ENCODE measurements at places on chromosomes 13 and 19.

DNA sequence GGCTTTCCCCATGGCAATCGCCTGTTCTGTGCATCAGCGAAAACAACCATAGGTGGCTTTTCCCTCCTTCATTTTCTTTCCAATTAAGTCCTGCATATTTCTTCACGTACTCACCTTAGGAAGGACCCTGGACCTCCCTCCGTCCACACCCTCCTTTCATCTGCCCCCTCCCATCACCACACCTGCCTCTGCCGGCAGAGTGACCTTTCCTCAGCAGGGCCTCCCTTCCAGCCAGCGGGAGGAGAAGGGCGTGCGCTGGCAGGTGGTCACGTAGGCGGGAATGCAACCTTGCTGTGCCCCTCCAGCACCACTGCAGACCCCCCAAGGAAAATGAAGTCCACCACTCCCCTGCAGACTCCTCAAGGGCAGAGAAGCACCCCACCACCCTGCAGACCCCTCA lies 61.1 kb downstream of the GSX1 start:
- DNase-seq, result no peak

DNA sequence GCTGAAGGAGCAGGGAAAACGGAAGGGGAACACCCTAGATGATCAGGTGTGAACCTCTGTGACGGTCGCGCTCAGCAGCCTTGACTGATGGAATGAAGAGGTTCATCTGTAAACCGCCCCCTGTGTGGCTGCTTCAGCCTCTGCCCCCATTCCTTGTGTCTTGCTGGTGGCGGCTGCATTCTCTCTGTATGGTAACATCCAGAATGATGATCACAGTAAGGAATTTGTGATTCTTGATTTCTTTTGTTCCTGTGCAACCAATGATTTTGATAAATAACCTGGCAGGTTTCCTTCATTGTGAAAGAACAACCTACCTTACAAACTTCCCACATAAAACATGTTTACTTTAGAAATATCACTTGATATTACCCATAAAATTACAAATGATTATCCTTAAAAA lies 118.7 kb upstream of the MCF2L start:
- DNase-seq, result no peak

DNA sequence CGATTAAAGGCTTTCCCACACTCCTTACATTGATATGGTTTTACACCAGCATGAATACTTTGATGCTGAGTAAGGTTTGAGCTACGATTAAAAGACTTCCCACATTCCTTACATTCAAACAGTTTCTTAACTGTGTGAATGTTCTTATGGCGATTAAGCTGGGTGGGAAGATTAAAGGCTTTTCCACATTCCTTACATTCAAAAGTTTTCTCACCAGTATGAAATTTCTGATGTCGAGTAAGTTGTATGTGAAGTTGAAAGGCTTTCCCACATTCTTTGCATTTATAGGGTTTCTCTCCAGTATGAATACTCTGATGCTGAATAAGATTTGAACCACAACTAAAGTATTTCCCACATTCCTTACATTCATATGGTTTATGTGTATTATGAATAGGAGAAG lies 20.0 kb downstream of the ZNF780B start:
- no peak for DNase-seq

DNA sequence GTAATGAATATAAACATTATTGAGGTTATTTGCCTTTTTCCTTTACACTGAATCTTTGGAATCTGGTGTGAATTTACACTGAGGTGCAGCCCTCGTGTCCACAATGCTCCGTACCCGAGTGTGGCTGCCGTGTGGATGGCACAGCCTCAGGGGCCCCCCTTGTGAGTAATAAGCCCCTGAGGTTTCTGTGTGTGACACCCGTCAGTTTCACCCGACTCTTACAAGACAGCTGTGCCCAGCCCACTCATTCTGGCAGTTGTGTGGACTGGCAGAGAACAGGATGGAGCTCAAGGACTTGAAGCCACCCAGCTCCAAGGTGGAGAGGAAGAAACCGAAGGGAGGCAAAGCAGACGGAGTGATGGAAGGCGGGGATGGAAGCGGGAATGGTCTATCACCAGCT lies 7.8 kb downstream of the PROZ start:
- no peak for DNase-seq

DNA sequence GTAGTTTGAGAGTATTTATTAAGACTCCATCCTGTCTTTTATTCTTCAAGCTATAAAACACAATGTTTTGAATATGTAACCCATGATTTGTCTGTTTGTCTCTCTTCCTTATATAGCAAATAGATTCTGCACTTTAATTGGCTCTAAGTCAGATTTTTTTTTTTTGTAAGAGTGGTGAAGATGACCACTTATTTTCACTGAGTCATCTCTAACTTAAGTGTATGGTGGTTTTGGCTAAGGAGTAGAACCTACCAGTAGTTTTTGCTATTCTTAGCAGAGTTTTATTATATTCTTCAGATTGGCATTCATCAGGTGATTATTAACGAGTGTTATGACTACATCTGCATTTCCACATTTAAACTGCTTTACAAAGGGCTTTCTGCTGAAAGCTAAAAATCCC lies 194.7 kb downstream of the LMO7 start:
- no peak for DNase-seq

DNA sequence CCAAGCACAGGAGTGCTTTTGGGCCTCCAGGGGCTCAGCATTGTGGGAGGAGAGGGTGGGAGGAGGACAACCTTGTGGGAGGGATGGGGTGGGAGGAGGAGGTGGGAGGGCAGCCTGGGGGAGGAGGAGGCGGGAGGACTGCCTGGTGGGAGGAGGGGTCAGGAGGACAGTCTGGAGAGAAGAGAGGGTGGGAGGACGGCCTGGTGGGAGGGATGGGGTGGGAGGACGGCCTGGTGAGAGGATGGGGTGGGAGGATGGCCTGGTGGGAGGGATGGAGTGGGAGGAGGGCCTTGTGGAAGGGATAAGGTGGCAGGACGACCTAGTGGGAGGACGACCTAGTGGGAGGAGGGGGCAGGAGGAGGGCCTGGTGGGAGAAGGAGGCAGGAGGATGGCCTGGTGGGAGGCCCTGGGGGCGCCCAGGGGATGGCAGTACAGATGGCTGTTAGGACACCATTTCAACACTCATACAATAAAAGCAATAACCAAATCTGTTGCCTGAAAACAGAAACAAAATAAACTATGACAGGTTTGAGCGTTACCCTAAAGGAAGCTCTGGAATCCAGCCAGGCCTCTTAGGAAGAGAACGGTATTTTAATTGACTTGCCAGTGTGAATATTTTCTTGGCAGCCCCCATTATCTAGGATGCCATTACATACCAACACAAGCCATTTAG lies 63.7 kb downstream of the CRYL1 start:
- DNase-seq, result no peak

Data from stimulated activated CD8-positive, alpha-beta memory T cell treated with anti-CD3 and anti-CD28 coated beads, Interleukin-7, amount 100 ng/mL, for 4 hours (primary cell).